ENCODE measurements at places on chromosomes 16 and 17.

GRCh38 chr16:3646348-3646920 lies 8.1 kb upstream of the DNASE1 start:
- DNase-seq = no peak

- no peak for DNase-seq
Observed at GRCh38 chr17:72351884-72352346, 231.1 kb downstream of the SOX9 start.

DNA sequence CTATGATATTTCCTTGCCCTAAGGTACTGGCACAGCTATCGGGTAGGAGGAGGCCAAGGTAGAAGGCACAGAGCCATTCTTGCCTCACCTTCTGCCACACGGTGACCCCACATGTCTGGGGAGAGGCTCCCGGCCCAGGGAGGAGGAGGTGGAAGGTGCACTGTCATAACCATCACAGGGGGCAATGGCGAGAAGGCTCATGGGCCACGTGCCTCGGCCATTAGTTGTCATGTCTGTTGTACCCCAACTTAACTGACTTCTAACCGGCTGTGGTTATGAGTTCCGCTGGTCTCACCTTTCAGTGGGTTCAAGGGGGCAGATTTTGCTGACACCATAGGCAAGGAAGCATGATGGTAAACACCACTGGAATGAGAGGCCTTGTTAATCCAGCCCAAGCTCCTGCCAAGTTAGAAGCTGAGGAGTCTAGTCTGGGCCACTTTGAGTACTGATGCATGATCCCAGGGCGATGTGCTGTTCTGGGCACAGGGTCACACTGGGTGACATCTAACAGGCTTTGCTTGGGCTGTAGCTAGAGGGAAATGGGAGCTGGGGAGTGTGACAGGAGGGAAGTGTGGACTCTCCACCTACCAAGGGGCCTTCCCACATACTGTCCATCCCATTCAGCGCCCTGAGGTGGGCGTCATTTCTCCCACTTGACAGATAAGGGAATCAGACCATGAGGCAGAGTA lies 39.6 kb downstream of the HLF start:
- no peak for DNase-seq

DNA sequence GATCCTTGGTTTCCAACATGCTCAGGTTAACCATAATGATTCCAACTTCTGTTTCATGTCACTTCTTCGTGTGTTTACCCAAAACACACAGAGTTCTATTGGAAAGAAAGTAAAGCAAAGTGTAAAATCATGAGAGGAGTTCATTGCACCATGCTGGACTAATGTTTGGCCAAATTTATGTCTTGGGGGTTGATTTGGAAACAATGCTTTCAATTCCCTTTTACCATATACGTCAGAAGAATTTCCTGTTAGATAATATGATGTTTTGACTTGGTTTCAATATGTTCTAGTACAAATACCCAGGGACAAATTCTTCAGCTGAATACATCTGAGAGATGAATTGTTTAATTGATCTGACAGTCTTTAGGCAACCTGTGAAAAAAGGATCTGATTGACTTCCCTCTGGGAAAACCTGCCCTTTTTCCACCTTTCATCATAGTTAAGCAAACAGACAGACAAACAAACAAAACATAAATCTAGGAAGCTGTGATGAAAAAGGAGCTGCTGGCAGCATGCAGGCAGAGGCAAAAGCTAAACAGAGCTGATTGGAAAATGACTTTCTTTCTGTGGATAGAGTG lies 26.0 kb upstream of the MPHOSPH6 start:
- DNase-seq = no peak

DNA sequence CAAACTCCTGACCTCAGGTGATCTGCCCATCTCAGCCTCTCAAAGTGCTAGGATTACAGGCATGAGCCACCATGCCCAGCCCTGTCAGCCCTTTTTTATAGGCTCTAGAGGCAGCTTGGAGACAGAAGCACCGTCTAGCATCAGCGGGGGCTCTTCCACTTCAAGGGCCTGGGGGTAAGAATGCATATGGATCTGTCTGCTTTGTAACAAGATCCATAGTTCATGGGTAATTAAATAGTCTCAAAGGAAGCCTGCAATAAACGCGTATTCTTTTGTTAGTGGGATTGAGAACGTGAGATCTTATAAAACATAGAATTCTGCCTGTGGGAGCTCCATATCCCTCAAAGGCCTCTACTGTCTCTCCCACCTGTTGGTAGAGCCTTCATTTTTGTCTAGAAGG lies 142.1 kb downstream of the SHISA6 start:
- DNase-seq = no peak

- DNase-seq = no peak
Observed at GRCh38 chr16:74887084-74887483, 97.8 kb downstream of the WDR59 start.

DNA sequence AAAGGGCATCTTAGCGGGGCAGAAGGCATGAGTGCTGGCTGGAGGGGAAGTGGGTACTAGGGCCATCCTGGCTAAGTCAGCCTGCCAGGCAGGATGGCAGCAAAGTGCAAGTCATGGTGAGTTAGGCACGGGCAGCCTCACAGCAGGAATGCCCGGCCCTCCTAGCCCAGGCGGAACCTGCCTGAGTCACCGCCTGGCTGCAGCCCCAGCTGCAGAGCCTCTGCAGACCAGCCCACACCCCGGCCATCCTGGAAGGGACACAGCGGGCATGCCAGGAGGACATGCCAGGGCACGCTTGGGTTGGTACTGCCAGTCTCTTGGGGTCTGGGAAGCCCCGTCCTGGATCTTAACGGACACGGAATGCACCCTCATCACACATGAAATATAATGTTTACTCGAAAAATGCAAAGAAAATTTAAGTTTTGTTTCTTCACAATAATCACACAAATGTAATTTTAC lies 5.0 kb upstream of the ALDH3A1 start:
- DNase-seq = no peak

DNA sequence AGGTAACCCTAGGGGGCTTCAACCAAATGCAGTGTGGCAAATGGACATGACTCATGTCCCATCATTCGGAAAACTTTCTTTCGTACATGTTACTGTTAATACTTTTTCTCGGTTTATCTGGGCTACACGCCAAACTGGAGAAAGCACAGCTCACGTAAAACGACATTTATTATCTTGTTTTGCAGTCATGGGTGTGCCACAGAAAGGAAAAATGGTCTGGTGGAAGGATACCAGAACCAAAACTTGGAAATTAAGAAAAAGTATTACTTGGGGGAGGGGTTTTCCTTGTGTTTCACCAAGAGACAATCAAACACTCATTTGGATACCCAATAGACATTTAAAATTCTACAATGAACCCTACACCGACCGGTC lies 23.6 kb downstream of the ALOX15B start:
- no peak for DNase-seq

- no peak for DNase-seq
Observed at GRCh38 chr17:61321344-61321743, 78.3 kb upstream of the TBX2 start.

GRCh38 chr17:77455111-77455890 lies 314.5 kb downstream of the SEC14L1 start:
- DNase-seq = no peak

DNA sequence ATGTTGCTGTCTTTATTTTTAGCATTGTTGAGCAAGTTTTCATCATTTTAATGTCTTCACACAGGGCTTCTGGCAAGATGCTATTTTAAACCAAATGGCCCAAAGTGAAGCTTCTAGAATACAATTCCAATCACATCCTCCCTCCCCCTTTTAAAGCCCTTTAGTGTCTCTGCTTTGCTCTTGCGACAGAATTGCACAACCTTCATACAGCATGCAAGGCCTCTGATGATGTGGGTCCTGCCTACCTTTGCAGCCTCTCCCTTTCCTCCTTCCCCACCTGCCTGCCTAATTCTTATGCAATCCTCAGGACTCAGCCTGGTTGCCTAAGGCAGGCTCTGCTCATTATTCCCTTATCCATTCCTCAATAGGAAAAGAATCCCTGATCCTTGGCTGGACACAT lies 381.7 kb downstream of the SLC39A11 start:
- no peak for DNase-seq

DNA sequence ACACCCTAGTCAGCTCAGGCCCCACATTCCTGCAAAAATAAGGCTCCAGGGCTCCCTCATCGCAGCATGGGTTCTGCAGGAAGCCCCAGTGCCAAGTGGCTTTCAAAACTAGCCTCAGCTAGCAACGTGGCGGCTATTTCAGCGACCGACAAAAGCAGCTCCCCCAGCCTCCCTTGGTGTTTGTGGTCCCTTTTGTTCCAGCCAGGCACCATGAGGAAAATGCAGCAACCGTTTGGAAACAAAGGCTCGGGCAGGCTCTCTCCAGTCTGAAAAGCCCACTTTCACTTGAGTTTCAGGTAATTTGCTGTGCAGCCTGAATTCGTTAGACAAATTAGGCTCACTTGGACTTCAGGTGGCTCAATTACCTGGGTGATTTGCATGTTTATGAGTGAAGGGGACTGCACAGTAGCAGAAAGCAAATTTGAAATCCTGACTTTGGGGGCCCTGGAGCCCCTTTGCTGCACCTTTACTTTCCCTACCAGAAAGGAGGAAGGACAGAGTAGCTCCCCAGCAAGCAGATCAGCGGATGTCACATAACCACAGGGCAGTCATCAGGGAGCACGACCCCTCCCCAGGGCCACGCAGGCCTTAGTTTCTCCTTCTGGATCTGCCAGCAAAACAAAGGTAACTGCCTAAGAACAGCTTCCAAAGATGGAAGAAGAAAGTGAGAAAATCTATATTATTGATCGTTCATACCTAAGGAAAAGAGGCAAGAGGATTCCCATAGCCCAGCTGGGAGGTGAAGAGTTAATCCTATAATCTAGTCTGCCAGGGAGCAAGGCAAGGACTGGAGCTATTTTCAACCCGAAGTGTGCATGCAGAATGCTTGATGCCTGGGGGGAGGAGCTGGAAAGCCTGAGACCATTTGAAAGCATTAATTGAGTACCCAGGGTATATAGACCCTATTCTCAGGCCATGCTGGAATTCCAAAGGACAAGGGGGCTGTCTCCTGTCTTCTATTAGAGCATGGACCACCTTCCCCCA lies 143.1 kb upstream of the SDK2 start:
- DNase-seq = no peak

- no peak for DNase-seq
Observed at GRCh38 chr17:4301066-4301465, 37.3 kb upstream of the ANKFY1 start.

GRCh38 chr16:57038166-57038565 lies 48.8 kb downstream of the NLRC5 start:
- DNase-seq = no peak

- DNase-seq = no peak
Observed at GRCh38 chr16:29025735-29026134, 40.9 kb downstream of the LAT start.

GRCh38 chr17:68821860-68822696 lies 133.1 kb downstream of the ABCA8 start:
- DNase-seq = no peak

DNA sequence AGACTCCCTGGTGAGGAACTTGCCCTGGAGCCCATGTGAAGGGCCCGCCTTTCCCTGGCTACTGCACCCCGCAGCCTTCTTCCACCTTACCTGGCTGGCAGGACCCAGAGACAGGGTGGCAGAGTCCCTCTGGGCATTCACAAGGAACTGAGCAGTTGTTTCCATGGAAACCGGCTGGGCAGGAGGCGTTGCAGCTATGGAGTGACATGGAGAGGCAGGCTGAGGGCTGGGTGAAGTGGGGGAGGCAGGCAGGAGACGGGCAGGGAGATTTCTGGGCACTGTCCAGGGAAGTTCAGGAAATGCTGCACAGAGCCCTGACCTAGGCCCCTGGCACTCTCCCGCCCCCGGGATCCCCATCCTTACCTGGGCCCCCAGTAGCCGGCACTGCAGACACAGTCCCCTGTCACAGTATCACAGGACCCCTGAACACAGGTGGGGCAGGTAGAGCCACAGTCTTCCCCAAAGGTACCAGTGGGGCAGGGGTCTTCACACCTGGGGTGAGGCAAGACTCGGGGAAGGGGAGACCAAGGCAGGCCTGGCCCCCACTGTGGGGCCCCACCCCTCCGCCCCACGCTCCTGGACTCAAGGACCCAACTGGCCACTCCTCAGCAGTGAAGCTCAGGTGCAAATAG lies 5.9 kb downstream of the SCARF1 start:
- no peak for DNase-seq

- DNase-seq = no peak
Observed at GRCh38 chr17:17061516-17061915, 19.3 kb downstream of the MPRIP start.

DNA sequence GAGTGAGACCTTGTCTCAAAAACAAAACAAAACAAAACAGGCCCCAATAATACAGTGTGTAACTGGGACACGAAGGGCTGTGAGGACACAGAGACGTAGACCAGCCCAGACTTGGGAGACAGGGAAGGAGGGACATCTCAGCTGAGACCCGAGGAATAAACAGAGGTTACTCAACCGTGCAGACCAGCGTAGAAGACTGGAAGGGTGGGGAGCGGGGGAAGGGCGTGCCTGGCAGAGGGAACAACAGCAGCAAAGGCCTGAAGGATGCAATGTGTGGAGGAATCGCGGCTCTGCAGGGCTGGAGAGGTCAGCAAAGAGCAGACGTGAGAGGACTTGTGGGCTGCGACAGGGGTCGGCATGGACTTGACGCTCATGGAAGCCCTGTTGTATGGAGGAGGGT lies 11.6 kb upstream of the CES4A start:
- no peak for DNase-seq

DNA sequence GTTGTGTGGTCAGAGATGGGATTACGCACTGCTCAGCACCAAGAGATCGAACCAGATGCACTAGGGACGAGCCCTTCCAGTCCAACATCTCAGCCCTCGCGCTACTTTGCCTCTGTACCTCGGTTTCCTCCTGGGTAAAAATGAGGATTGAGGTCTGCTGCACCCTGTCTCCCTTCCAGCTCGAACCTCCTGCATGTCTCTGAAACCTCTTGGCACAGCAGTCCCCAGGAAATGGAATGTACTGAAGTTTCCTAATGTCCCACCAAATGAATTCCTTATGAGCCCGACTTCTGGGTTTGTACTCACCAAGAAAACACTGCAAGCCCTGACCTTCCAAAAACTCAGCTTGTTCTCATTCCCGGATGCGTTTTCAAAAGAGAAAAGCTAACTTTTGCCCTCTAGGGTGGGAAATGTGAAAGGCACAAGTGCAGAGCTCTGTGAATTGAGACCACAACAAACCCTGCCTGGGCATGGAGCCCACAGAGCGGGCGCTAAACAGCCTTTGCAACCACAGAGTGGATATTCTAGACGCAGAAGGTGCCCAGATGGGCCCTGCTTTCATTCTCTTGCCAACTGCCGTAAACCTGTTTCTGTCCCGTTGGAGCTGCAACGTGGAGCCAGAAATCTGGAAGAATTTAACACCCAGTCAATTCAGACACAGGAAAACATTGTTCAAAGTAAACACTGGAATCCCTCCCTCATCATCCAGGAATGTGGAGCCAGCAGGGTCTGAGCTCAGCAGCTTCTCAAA lies 10.3 kb downstream of the CDRT4 start:
- no peak for DNase-seq

- no peak for DNase-seq
Observed at GRCh38 chr17:76940738-76941350, 72.6 kb downstream of the MGAT5B start.

Data from cerebellar nuclear complex (tissue), 1 donor.